ENCODE measurements at places on chromosomes 11 and 22.

DNA sequence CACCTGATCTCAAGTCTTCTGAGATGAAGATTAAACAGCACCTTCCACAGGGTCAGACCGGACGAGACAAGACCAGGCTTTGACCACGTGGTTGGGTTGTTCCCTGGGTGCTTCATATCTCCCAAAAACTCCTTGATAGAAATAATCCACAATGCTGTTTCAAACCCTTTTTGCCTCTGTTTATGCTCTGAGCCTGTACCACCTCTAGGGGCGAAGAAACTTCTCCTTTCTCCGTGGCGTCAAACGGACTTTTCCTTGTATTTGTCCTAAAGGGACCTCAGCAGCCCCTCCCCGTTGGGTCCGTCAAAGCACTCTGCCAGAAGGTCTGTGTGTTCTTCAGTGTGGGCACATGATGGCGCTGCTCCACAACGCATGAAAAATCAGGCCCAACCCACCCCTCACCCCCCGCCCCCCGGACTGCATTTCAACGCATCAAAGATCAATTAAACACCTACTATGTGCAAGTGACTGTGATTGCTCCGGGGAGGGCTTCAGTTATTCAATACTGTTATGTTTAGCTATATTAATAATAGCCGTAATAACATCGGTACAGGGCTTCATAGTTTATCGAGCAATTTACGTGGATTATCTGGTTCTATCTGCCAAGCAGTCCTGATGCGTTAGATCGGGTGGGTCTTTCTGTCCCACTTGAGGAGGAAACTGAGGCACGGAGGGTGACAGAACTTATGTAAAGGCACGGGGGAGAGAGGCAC, 17.3 kb upstream of the EIF3D start:
- peak; percentile 51 for DNase-seq

GRCh38 chr11:63843041-63843440, 4.1 kb downstream of the MARK2 start:
- DNase-seq, result no peak

DNA sequence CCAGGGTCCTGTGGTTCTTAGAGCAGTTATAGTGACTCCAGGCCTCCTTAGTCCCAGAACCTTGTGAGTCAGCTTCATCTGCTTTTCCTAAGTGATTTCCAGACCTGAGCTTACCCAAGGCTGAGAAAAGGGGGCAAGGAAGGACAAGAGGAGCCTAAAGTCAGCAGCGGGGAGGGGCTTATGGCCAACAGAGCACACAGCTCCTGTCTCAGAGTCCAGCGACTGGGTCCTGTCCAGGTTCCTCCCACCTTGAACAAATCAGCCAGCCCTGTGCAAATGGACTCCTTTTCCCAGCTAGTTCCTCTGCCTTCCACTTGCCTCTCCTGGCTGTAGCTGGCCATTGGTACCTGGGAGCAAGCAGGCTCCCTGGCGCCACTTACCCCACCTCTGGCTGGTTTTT, 10.9 kb downstream of the BACE1 start:
- DNase-seq, result no peak

DNA sequence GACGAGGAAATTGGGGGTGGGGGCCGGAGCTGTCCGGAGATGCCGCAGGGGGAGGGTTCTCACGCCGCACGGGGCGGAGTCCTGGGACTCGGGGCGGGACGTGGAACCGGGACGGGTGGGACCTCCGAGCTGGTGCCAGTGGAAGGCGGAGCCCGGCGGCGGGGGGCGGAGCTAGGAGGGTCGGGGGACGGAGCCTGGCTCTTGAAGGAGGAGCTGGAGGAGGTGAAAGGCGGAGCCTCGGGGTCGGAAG, 271 bp downstream of the FKBP2 start:
- DNase-seq, result peak; percentile 100

- DNase-seq, result peak; percentile 5
These were observed 3.6 kb upstream of the IGF2 start for GRCh38 chr11:2142762-2143202.

DNA sequence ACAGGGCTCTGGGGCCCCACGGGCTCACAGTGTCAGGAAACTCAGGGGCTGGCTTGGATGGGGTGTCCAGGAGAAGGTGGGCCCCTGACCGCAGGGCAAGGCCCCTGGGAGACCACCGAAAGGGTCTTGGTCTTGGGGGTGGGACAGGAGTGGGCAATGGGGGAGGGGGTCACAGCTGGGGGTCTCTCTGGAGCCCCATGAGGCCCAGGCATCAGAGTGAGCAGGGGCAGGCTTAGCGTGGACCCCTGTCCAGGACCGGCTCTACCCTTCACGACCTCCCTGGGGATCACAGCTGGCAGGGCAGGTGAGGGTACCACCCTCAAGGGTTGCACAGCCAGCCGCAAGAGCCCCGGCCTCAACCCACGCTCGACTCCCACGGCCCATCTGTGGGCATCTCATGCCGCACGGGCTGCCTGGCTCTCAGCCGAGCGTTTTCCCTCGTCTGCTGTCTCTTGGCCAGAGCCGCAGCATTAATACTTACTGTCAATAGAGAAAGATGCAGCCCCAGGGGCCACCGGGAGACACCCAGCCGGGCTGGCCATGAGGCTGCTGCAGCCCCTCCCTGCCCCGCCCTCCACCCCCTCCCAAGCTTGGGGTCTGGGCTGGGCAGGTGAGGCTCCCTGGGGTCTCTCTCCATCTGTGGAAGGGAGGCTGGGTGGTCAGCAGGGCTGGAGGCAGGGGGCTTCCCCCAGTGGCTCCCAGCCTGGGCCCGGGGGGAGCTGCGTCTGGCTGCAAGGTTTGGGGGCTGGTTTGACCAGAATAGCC, 662 bp downstream of the MUC5B start:
- peak; percentile 8 for DNase-seq

- no peak for DNase-seq
These were observed 1329.0 kb downstream of the LRRC4C start for GRCh38 chr11:40130427-40130826.

GRCh38 chr22:17548010-17548755, 15.1 kb upstream of the SLC25A18 start:
- DNase-seq, result no peak

DNA sequence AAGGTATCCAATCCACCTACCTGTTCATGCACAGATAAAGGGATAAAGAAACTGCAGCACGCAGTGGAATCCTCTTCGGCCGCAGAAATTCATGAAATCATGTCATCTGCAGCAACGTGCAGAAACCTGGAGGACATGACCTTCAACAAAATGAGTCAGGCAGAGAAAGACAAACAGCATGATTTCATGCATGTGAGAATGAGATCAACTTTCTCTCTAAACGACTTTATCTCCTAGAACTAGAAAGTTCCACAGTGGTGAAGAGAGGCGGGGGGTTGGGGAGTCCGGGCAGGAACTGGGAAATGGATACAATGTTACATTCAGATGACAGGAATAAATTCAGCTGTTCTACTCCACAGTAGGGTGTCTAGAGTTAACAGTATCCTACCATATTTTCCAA, 9.9 kb downstream of the RGL4 start:
- no peak for DNase-seq

- DNase-seq, result no peak
These were observed 65.7 kb upstream of the DDI1 start for GRCh38 chr11:103970701-103971249.

GRCh38 chr11:93000511-93001476, 31.3 kb downstream of the MTNR1B start:
- DNase-seq, result no peak

DNA sequence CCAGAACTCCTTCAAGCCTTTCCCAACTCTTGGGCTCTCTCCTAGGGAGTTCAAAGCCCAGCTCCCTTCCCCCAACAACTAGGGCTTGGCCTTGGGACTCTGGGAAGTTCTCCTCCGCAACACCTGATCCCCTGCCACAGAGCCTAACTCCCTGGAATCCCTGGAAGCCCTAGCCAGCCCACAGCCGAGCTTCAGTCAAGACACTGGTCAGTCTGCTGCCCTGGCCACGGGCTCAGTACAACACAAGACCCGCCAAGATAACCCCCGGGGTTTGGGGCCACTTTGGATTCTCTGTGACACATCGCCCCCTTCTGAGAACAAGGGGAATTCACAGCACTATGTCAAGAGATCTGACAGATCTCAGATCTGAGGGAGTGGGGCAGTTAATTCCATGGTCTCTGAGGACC, 58.3 kb downstream of the SLC22A12 start:
- DNase-seq, result no peak

DNA sequence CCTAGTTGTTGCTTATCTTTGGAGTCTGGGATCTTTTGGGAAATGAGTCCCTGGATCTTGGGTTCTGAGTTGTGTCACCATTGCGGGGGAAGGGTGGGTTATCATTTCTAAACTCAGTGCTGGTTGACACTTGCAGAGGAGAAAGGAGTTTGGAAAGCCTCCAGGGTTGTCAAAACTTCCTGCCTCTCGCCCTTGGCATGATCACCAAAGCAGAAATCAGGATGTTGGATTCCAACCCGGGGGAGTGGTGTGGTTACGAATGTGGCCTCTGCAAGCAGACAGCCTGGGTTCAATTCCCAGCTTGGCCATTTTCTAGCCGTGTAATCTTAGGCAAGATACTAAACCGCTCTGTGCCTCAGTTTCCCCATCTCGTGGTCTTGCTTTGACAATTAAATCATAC, 24.3 kb downstream of the CD6 start:
- DNase-seq, result no peak

- DNase-seq, result no peak
These were observed 76.8 kb upstream of the VPREB1 start for GRCh38 chr22:22167791-22168189.

- DNase-seq, result no peak
These were observed 36.4 kb downstream of the PIK3C2A start for GRCh38 chr11:17171343-17171742.

DNA sequence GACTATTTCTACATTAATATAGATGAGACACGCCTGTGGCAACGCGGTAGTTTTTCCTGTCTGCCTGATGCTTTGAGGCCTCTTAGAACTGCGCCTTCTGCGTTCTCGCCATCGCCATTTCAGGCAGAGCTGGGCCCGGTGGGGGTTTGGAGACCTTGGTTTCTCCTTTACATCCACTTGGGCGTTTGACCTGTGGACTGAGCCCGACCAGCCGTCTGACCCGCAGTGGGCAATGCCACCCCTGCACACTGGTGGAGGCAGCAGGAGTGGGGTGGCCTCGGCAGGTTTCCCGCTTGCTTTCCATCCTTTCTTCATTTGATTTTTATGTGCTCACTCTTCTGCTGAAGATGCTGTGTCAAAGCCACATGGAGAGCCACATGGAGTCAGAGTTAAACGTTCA, 130.4 kb downstream of the TBC1D22A start:
- no peak for DNase-seq

DNA sequence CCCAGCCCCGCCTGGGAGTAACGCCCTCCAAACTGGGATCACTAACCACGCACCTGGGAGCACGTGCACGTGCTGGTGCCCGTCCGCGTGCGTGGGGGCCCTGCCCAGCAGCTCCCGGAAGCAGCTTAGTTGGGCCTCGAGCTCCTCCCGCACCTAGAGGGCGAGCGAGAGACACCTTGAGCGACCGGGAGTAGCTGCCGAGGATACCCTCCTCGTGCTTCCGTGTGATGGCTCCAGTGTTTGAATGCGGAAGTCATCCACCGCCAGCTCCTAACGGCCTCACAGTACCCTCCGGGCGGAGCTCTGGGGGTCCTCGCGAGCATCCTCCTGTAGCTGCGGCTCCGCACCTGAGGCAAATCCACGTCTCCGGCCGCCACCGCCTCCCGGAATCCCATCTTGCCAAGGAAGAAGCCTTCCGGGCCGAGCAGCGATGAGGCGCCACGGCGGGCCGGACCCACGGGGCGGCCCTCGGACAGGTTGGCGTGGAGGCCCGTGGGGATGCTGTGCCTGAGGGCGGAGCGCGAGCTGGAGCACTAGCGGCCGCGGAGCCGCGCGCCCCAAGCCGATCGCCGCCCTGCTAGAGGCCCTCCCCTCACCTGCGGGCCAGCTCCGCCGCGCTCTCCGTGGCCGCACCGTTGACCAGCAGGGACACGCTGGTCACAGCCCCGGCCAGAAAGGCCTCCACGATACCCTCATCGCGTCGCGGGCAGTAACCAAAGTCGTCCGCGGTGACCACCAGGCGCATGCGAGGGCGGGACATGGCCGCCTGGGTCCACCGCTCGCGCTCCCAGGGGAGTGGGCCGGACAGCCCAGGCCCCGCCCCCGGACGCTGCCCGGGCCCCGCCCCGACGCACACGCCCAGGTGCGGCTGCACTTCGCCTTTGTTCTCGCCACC, at the start of gene YDJC:
Gene YDJC (minus strand): TSS at position 768 of the 895 bp plus-strand sequence. CDS start 8 bp downstream, at position 760.
- peak; percentile 99 for DNase-seq

GRCh38 chr11:2318707-2319106, 16.9 kb downstream of the TSPAN32 start:
- DNase-seq, result no peak

DNA sequence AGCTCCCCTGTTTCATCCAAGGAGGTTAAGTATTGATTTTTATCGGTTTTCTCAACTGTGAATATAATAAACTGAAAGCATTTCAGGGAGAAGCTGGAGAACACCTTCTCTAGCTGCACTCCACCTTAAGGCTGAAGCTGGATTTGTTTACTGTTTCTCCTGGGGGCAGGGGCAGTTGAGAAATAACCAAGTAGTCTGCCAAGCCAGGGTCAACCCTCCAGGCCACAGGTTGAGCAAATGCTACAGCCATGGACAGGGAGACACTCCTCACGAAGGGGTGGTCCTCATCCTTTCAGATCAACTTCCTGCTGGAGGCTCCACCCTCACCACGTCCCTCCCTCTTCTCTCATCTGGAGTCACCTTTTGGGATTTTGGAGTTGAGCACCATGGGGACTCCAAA, at the start of gene TTC36:
Gene TTC36 (plus strand): TSS at position 366 of the 400 bp plus-strand sequence. CDS start 21 bp downstream, at position 387.
- DNase-seq, result no peak

DNA sequence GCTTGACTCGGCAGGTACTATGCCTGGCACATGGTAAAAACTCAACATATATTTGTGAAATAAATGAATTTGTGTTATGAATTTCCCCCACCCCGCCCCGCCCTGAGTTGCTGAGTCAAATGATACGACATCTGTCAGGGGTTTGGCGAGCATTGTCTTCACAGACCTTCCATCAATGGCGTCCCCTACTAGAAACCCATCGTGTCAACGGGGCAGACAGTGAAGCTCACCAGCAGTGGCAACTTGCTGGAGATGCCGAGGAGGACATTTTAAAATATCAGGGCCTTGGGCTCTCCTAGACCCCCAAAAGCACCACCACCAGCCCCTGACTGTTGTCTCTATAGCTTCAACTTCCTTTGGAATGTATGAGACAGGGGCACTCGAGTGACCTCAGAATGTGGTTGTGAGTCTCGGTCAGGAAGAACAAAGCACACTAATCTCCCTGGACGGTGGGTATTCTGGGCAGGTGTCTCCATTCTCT, 761 bp upstream of the NXF1 start:
- DNase-seq, result no peak

DNA sequence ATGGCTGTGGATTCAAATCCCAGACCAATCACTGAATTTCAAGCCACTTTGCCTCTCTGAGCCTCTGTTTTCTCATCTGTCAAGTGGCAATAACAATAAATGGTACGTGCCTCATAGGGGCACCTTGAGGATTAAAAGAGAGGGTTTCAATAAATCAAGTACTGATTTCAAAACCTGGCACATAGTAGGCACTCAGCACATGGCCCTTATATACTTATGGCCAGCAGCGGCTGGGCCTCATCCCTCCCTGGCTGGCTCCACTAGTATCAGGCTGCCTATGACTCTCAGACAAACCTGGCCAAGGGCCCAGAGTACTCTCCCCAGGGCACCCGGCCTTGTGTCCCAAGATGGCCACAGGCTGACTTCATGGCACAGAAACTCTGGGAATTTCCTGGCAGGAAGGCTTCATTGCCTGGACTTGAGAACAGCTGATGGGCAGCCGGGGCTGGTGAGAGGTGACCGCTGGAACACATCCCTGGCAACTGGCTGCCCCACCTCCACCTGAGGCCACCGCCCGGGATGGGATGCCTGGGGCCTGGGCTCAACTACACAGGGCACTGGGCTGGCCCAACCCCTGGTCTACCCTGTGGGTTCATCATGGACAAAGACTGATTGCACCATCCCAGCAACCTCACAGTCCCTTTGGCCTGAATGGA, 3.4 kb downstream of the FADS3 start:
- DNase-seq, result no peak

GRCh38 chr22:43393132-43393843, 18.5 kb upstream of the MPPED1 start:
- no peak for DNase-seq

Data from left lung (tissue), 14 donors.